ENCODE measurements at places on chromosomes 1 and 21.

DNA sequence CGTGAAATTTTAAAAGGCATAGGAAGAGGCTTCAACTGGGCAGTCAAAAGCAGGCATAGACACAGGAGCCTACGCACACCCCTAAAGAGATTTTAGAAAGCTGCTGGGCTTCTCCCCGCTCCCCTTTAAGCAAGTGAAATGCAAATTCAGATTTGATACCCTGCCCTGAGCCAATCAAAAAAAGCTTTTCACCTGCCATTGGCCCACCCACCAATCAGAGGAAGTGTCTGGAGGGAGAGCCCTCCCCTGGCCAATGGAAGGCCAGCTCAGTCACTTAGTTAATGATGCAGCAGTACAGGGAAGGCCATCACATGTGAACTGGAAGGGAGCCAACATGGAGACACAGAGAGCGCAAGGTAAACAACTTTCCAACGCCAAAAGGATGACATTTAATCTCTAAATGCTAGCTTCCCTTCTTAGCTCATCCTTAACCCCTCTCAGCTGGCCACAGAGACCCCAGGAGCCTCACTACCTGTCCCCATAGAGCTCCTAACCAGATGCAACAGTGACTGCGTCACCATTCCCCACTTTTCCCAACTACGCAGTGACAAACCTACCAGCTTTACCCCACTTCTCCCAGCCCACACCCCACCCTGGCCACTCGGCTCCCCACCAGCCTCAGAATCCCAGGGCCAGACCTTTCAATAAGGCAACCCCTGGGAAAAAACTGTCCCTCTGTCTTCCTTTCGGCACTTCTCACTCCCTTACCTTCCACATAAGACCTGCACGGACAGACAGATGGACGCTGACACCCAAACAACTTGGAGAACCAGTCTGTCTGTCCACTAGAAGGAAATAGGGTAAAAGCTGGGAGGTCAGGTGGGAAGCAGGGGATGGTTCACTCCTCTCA is 71.0 kb downstream of the CD46 start:
- peak; percentile 51 for ATAC-seq

DNA sequence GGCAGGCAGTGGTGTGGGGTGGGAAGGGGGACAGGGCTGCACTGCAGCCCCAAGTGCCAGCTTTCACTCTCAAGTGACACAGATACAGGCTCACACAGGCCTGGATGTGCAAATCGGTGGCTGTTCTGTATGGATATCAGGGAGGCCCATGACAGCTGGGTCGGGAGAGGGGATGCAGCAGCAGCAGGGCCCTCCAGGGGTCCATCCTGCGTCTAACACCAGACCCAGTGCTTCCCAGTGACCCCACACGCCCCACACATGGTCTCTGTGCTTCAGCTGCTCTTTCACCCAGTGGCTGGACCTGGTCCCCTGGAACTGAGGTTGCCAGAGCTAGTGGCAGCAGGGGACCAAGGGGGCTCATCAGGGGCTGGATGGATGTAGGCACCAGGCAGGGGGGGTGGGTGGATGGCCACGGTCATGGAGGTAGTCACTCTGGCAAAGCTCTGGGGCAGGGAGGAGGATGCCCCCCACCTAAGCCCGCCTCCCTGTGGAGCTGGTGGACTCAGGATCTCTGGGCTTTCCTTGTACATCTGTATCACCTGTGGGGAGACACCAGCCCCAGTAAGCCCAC is 13.9 kb downstream of the BTBD19 start:
- ATAC-seq: no peak

DNA sequence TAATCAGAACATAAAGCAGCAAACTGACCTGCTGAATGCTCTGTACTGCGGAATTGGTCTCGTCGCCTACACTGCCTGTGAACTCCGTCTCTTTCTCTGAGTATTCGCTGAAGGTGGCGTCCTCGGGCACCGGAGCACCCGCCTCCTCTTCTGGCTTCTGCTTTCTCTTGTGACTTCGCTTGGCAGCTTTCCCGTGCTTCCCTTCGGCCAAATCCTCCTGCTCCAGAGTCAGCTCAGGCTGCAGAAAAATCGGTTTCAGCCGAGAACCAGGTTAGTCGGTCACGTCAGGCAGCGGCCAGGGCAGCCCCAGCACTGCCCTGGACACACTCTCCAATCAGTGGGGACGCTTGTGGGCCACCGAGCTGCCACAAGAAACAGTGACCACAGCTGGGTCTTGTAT is 35.8 kb upstream of the RIPK4 start:
- ATAC-seq: no peak

GRCh38 chr1:118659646-118660045 is 328.5 kb downstream of the TBX15 start:
- ATAC-seq: no peak
